Neural crest cell (in vitro differentiated cells): ENCODE measurements at places on chromosomes 5 and 9. TPM values are rescaled to one million over a fixed set of nuclear protein-coding genes. Genes with fewer than 3 reads are reported as not detected.

The CDHR2 gene
- total RNA-seq = not detected in 2 replicates

The MUSK gene
- total RNA-seq = not detected in 2 replicates

DNA sequence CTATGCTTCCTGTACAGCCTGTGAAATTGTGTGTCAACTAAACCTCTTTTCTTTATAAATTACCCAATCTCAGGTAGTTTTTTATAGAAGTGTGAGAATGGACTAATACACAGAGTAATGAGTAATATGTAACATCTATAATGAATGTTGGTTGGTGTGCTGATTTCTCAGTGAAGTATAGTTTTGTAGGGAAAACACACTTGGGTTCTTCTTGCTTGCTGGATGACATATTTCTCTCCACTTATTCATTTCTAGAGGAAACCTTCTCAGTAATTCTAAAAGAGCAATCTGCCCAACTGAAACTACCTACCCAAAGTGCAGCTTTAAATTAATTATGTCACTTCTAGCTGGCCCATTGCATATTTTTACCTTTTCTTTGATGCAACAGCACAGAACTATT is 81.1 kb upstream of the RORB start:
- H3K4me3 ChIP-seq = no peak overlapping the region
- H3K36me3 ChIP-seq = no peaks in the 10 kb centered on the region
- no peak overlapping the region for H3K27ac ChIP-seq
- no peaks in the 10 kb centered on the region for H3K4me1 ChIP-seq
- no peaks in the 10 kb centered on the region for H3K27me3 ChIP-seq

DNA sequence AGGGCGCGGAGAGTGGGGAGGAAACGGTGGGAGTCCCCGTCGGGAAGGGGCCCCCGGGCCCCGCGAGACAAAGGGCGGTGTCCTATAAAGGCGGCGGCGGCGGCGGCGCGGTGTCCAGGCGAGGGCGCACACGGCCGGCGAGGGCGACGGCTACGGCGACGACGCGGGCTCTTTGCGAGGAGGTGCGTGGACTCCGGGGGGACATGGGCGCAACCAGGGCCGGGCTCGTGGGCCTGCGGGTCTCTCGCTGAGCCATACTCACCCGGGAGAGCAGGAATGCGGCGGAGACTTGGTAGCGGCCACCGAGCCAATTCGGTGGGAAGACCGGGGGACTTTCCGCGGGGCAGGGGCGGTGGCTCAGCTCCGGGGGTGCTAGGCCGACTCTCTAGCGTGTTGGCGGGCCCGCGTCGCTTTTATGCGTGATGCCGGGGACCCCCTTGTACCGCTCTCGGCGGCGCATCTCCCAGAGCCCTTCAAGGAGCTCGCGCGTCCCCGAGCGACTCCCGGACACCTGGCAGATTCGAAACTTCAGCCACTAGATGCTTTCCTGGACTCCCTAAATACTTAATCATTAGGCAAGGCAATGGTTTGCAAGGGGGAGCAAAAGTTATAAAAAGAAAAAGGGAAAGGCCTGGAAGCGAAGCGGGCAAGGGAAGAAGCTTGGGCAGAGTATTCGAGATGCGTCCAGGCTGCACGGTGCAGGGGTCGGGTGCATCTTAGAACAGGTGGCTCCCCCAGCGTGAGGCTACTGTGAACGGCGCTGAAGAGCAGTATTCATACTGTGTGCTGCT is 5.9 kb upstream of the TAL2 start:
- peaks cover 16% of the 10 kb centered on the region for H3K27me3 ChIP-seq
- H3K4me3 ChIP-seq = peak overlapping the region; percentile 88
- H3K27ac ChIP-seq = no peak overlapping the region

GRCh38 chr5:90301248-90301647 is 108.3 kb downstream of the CETN3 start:
- H3K36me3 ChIP-seq = no peaks in the 10 kb centered on the region
- H3K27ac ChIP-seq = no peak overlapping the region
- DNase-seq = no peak

- no peaks in the 10 kb centered on the region for H3K36me3 ChIP-seq
- peaks cover 39% of the 10 kb centered on the region for H3K4me1 ChIP-seq
- peak overlapping the region; percentile 72 for H3K4me3 ChIP-seq
- H3K27ac ChIP-seq = no peak overlapping the region
Observed at GRCh38 chr5:138334867-138335447, 3.1 kb upstream of the FAM53C start.
